Esophagus mucosa (tissue), 1 donor: ENCODE measurements at places on chromosomes 3 and 15. TPM values are rescaled to one million over a fixed set of nuclear protein-coding genes. Genes with fewer than 3 reads are reported as not detected.

DNA sequence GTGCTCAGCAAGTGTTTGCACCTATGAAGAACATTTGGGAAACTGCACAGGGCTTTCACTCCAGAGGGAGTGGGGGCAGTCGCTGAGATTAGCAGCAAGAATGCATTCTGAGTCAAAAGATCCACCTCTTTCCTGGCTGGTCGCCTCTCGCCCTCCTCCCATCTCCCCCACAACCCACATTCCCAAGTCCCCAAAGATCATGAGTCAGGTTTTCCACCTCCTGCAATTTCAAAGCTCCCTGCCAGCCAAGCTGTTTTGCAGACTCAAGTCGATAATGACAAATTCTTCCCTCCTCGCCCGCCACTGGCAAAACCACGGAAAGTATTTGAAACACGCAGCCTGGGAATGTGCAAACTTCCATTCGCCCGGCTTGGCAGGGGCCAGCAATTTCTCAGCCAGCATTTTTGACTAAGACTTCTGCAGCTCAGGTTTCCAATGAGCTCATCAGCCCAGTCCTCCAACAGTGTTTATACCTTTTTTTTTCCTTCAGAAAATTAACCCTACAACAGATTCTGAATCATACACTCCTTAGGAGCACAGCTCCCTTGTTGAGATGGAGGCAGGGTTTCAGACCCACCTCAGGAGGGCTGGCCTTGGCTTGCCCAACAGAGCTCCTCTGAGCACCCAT lies 181.4 kb downstream of the SMAD6 start:
- peak; percentile 54 for ATAC-seq

GRCh38 chr3:109707617-109708016 lies 370.3 kb upstream of the DPPA4 start:
- no peak for ATAC-seq

DNASE1L3 gene
- 2.7 TPM for total RNA-seq

RAB6B gene
- 3.3 TPM for total RNA-seq

DNA sequence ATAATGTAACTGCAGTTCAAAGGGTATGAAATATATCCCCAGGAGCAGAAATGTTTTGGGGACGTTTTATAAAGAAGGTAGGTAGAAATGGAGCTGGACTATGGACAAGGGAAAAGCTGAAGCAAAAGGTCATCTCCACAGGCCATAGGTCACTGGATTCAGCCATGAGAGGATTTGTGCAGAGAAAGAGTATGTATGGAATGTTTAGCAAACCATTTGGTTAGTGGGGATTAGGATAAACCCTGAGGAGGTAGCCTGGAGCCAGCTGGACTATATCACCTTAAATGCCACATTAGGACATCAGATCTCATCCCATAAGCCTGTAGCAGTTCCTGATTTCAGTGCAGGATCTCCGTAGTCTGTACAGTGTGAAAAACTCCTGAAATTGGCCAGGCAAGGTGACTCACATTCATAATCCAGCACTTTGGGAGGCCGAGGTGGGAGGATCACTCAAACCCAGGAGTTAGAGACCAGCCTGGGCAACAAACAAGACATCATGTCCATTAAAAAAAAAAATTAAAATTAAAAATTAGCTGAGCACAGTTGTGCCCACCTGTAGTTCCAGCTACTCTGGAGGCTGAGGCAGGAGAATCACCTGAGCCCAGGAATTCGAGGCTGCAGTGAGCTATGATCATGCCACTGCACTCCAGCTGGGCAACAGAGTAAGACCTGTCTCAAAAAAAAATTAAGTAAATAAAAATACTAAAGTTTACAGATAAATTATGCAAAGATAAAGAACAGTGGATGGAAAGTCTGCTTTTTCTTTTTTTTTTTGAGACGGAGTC lies 4.7 kb downstream of the IP6K1 start:
- no peak for ATAC-seq

DNA sequence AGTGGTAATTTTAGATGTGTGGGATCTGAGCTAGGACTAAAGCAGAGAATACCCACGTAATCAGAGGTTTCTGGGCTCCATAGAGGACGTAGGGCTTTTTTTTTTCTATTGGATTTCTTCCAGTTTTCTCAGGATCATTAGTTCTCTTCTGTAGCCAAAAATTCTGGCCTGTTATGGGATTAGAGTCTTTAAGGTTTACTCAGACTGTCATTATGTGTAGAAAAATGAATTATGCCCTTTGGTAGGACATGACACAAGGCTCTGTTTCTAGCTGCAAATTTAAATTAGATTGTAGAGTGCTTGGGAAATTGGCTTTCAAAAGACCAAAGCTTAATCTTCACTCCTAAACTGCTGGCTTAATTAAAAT lies 1.9 kb downstream of the SETD5 start:
- ATAC-seq, result no peak

VGLL3 gene
- total RNA-seq, result 1.6 TPM

METTL6 gene
- total RNA-seq, result 10.8 TPM

DNA sequence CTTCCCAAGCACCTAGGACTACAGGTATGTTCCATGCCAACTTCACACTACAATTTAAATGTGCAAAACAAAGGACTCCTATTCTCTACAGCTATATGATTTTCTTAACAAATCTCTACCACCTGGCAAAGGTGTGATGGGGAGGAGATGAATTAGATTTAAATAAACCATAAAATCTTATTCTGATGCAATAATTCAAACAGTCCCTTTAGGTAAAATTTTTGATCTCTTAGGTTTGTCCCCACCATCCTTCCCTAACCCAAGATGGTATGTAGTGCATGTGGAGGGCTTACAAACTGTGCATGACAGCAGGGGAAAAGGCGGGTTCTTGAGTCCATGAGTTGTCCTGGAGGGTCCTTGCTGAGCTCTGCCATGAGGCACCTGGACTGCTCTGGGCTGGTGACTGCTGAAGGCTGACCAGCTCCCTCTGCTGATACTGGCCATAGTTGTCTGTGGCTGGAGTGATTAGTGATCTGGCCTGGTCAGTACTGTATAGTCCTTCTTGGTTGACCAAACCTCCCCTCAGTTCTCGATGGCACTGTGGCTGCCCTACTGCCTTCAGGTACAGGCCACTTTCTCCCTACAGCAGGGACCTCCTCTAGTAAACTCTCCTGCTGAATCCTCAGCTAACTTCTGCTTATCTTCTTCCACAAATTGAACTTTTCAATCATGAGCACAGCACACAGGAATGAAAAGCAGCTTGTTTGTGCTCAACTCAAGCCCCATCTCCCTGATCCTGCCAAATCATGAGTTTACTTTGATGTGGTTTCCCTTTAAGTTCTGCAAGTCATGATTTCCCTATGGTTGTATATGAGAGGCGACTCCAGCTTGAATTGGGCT lies 30.1 kb downstream of the CFAP161 start:
- no peak for ATAC-seq

MAP4 gene
- total RNA-seq, result 107 TPM

DNA sequence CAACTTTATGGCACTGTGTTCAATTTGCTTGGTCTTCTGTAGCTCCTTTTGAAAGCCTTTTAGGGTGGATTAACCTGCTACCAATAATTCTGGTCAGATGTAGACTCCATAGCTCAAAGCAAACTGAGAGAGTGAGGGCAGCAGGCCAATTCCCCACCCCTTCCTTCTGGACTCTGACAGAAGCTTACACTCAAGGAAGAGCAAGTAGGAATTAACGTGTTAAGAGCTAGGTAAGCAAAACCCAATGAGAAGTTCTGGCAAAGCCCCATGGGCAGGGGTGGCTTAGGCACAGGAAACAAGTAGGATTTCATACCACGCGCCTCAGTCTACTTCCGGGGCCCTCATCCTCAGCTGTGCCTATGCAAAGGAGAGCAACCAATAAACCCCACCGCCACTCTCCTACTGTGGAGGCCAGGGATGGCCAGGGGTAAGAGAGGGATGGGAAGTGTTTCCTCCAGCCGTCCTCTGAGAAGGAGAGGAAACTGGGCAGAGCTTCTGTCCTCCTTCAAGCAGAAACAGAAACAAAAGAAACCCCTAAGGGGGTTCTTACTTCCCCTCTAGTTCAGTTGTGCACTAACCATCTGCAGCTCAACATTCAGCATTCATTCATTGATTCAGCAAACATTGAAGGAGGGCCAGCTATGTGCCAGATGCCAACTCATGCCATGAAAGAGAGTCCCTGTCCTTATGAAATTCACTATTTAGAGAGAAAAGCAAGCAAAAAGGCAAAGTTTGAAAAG lies 12.6 kb downstream of the CCR5 start:
- ATAC-seq, result no peak

CHRM5 gene
- total RNA-seq, result not detected

GRCh38 chr3:28699283-28699682 lies 350.7 kb upstream of the AZI2 start:
- no peak for ATAC-seq

DNA sequence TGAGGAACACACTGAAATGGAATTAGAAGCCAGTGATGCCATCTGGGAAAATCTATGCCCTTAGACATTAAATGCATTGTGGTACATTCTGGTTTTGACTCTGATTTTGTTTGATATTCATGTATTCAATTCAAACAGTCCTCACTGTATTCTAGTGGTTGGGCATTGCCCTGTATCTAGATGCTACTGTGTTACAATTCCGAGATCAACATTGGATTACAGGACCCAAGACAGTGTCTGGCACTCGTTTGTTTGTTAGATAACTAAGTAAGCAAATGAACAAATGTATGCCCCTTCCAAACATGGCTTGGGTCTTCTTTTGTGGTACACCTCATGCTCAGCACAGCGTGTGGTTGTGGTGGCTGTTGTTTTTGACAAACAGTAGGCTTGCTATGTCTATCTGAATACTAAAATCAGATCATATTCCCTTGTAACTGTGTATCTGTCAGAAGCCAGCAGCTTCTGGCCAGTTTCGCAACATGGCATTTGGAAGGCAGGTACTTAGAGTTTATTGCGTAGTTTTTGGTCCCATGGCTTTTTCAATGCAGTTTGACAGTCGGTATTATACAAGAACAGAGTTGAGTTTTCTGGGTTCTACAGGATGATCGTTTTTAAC lies 5.7 kb downstream of the FILIP1L start:
- no peak for ATAC-seq

DNA sequence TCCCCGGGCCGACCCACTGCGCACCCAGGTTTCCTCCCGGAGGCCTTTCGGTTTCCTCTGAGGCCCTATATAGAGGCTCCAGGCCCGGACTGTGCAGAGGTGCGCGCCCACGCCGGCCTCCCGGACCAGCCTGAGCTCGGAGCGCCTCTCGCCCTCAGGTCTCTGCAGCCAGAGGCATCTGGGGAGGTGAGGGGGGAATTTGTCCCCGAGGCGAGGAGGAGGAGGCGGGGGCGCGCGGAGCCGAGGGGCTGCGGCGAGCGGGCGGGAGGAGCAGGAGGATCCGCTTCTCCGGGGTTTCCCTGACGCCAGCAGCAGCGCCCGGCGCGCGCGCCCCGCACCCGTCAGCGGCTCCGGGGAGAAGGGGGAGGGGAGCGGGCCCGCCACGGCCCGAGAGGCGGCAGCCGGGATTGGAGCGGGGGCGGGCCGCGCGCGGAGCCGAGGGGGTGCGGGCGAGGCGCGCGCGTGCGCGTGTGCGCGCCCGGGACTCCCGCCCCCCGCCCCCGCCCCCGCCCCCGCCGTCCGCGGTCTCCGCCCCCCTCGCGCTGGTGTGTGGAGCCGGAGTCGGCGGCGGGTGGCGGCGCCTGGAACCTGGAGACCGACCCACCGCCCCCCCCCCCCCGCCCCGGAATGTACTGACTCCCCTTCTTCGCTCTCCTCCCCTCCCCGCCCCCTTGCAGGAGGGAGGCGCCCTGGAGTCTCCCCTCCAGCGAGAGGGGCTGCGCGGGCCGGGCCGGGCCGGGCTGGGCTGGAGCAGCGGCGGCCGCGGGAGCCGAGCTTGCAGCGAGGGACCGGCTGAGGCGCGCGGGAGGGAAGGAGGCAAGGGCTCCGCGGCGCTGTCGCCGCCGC lies at the start of gene NEO1:
NEO1 (plus strand) TSS at position 657 of the 846 bp plus-strand sequence. CDS start 213 bp downstream, outside the sequence.
- peak; percentile 91 for ATAC-seq

DNA sequence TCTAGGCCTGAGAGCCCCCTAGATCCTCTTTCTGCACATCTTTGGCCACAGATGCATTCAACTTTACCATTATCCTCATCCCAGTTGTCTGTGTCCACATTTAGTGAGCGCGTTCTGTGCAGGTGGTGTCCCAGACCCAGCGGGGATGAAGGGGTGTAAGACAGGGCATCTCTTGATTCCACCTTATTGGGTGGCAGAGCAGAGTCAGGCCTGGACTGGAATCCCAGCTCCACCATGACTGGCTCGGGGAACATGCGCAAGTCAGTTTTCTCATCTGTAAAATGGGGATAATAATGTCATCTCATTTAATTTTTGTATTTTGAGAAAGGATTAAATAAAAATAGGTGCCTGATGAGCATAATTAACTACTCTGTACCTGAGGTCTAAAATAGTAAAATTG lies 7.8 kb downstream of the SMAD6 start:
- ATAC-seq, result no peak

- no peak for ATAC-seq
Observed at GRCh38 chr3:184968115-184968514, 156.1 kb downstream of the VPS8 start.

- ATAC-seq, result no peak
Observed at GRCh38 chr3:102059145-102059943, 210.0 kb downstream of the NFKBIZ start.

DNA sequence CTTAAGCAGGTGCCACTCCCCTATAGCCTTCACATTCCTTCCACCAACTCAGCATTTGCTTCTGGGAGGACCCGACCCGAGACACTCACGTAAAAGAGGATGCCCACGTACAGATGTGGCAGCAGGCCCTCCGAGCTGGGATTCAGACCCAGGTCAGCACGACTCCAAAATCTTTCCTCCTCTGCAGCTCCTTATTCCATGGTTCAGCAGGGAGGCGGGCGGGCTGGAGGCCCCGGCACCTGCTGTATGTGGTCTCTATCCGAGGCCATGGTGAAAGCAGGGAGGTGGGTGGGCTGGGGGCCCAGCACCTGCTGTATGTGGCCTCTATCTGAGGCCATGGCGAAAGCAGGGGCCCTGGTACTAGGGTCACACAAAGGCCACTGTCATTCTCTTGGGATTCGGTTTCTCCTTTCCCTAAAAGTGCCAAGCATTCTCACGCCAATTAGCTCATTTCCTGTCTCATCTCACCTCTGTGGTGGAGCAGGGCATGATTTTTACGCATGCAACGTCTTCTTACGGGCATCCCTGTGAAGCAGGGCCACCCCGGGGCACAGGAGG lies 5.9 kb upstream of the MUC4 start:
- ATAC-seq, result no peak

DNA sequence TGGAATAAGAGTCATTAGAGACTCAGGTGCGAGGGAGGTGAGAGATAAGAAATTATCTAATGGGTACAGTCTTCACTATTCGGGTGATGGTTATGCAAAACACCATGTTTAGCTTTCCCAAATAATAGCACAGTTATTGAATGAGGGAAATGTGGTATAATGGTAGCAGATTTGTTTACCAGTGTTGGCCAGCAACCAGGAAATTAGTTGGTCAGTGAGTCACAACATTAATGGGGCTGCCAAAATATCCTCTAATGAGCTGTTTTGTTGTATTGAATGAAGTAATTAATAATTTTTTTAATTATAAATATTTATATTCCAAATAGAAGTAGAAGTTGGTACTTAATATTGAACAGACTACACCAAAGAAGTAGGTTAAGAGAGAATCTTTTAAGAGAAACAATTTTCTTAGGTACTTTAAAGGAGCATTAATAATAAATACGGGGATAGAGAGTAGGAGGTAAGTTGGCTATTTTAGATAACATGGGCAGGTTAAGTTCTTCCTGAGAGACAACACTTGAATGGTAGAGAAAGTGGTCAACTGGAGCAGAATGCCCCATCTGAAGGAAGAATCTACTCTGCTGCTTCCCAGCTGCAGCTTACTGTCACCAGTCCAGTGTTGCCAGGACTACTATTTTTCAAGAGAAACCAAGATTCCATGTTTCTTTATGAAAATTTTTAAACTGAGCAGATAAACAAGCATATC lies 218.8 kb downstream of the UBE2E2 start:
- no peak for ATAC-seq

HCLS1 gene
- 5.1 TPM for total RNA-seq

GRCh38 chr3:89145995-89146394 lies 38.6 kb downstream of the EPHA3 start:
- ATAC-seq, result peak; percentile 97

EXD1 gene
- not detected for total RNA-seq
